ENCODE measurements at places on chromosomes 12 and 14. TPM values are rescaled to one million over a fixed set of nuclear protein-coding genes. Genes with fewer than 3 reads are reported as not detected.

CCDC38 gene
- total RNA-seq: not detected

SMCO3 gene
- total RNA-seq: not detected

CLEC4D gene
- not detected for total RNA-seq

CD69 gene
- 3.3 TPM for total RNA-seq

NEDD8 gene
- total RNA-seq: 1,004 TPM

WIF1 gene
- 7.7 TPM for total RNA-seq

SLC38A1 gene
- total RNA-seq: 93.6 TPM

HVCN1 gene
- 18.1 TPM for total RNA-seq

DNA sequence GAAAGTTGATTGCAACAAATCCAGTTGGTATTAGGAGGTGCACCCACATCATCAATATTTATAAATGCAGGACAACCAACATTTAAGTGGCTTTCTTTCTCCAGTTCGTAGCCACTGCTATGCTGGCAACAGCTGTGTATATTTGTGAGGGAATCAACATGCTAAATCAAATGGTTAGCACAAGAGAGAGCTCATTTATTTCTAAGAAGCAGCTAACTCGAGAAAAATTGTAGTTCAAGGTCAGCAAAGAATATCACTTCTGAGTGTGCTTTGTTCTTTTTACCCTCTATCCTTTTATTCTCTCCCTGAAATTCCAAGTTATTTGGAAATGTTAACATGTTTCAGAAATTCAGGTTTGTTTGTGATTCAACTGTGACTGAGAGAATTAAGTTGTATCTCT is 137.3 kb downstream of the NAV3 start:
- no peak for DNase-seq

DNA sequence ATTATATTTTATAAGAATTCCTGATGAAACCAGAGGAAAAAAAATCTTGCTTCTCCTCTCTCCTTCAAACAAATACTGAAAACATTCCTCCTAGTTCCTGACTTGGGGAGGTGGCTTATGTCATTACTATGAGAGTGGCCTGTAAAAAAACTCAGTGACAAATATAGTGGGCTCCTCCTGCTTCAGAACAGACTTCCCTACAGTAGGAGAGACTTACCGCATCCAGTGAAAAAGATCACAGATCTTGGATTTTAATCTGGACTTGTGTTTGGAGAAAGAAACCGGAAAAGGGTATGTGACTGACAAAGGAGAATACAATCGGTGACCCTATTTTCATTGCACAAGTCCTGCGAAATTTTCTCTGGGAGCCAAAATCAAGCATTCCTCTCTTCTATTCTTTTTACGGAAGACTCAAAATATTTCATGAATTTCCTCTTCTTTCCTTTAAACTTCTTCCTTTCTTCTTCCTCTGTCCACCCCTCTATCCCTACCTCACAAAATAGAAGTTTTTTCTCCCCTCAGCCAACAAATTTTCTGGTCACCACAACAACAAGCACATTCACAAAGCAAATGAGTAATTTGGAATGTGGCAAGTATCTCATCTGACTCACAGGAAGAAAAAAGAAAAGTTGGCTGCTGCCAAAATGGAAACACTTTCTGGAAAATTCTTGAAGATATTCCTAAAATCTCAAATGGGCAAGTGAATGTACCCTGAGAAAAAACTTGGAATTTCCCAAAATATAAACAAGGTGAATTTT is 185.1 kb upstream of the CDKN3 start:
- DNase-seq: no peak

DNA sequence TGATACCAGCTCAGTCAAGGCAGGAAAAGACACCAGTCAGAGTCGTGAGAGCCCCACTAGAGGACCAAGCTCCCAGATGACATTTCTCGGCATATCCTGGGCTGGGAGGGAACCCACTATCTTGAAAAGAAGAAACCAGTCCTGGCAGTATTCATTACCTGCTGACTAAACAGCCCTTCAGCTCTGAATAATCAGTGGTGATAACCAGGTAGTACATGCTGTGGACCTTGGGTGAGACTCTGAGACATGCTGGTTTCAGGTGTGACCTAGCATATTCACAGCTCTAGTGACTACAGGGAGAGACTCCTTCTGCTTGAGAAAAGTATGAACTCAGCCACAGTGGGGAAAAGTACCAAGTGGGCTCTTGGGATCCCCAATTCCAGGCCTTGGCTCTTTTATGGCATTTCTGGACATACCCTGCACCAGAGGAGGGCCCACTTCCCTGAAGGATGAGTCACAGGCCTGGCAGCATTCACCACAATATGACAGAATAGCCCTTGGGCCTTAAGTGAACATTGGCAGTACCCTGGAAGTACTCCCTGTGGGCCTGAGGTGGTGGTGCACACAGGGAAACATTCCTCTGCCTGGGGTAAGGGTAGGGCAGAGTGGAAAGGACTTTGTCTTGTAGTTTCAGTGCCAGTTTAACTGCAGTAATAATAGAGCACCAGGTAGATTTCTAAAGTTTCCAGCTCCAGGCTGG is 82.6 kb upstream of the SLC38A4 start:
- DNase-seq: no peak
